ENCODE measurements at places on chromosomes 5 and 9.
A peak's percentile ranks its signal among the peaks of the same experiment; 100 is the strongest.

DNA sequence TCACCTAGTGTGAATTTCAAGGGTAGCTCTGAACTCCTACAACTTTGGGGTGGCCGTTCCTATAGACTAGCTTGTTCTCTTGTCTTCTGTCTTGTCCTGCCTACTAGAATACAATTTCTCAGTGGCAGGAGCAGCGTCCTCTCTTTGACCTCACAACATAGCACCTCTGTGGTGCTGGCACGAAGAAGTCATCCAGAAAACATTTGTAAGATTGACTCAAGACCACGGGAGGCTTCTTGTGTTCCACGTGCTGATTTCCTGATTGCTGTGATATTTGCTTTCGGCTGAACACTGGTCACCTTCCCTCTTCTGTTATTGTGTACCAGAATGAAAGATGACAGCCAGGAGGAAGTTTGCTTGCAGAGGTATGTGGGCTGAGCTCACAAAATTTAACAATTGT is 27.0 kb downstream of the SLC1A1 start:
- DNase-seq: no peak

GRCh38 chr9:99852617-99853016 is 30.9 kb downstream of the NR4A3 start:
- peak; percentile 71 for DNase-seq

DNA sequence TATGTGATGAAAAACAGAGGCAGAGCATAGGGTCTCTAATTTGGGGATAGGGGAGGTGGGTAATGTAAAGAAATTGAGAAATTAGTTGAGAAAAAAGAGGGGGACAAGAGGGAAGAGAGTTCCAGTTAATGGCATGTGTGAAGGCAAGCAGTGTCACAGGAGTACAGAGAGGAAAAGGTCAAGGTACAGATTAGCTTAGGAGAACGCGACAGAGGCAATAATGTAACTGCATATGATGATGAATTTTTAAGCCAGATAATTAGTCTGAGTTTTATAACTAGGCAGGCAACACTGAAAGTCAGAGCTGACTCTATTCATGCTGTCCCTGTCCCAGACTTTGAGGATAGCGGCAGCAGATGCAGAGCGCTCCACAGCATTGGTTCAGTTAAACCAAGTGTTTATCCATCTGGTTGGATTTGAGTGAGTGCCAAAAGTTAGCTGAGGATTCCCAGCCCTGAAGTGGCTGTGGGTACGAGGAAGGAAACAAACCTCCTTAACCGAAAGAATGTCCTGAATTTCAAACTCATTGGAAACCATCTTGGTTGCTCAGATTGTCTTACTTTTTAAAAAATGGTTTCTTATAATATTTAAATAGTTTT is 315.2 kb downstream of the ARHGAP26 start:
- DNase-seq: peak; percentile 70

DNA sequence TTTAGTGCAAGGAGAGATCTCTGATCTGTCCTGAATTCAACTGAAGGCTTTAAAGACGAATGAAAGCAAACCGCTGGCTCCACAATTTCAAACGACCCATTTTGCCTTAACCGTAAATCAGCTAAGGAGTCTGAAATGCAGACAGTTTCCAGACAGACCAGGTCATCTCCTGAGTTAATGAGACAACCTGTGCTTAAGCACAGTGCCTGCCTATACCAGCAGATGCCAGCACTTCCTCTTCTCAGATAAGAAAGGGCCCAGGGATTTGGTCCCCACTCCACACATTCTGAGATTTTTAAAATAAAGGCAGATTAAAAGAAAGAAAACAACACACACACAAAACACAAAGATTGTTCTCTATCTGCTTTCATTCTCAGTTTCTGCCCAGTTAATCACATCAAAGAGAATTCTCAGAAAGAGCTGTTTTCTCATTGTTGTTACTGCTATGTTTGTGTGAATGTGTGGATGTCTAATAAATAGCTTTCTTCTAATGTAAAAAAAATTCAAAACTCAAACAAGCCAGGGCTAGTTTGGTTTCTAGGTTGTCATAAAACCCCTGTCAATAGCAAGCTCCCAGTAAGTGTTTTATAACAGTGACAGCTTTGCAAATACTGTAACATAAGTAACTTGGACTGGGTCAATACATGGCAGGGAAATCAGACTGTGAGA is 157.7 kb upstream of the SLC24A2 start:
- no peak for DNase-seq

DNA sequence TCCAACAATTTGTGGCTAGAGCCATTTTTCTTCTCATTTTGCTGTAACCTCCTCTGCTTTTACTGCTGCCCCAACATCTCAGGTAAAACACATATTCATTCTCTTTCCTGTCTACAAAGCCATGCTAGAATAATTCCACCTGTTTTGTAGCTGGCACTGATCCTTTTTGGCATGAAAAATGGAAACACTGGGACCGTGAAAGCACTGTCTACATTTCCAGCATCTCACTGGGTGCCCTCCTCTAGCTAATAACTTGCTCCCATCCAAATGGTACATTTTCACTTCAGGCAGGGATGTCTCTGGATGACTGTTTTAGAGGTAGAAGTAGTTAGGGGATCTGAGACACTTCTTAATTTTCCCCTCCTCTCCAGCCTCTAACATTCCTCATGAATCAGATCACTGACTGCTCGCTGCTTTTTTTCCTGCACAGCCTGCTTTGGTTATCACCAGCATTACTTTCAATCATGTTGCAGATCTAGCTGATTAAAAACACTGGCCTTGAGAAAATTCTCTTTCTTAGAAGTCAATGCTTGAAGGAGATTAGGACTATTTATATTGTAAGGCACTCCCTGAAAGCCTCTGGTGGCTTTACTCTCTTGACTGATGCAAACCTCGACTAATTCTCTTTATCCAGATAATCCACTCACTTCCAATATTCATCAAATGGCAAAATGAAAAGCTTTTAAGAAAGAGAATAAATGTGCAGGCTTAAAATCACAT is 1312.6 kb upstream of the DMAC1 start:
- DNase-seq: no peak

DNA sequence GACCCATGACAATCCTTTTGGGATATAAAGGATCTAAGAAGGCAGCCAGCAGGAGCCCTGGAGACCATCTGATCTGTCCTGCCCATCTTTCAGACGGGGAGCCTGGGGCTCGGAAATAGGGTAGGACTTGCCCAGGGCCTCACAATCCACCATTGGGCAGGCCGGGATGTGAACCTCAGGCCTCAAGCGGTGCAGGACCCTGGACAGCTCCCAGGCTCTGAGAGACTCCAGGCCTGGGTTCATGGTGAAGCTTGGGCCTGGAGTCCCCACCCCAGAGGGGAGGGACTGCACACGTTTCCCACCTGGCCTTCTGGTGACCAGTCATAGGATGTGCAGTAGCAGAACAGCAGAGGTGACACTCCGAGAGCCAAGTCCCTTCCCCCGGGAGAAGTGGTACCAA is 36.6 kb upstream of the RAPGEF1 start:
- no peak for DNase-seq
